Stimulated activated CD8-positive, alpha-beta memory T cell treated with anti-CD3 and anti-CD28 coated beads, Interleukin-15, amount 100 ng/mL, for 1 hour (primary cell): ENCODE measurements at places on chromosomes 1 and 21.

DNA sequence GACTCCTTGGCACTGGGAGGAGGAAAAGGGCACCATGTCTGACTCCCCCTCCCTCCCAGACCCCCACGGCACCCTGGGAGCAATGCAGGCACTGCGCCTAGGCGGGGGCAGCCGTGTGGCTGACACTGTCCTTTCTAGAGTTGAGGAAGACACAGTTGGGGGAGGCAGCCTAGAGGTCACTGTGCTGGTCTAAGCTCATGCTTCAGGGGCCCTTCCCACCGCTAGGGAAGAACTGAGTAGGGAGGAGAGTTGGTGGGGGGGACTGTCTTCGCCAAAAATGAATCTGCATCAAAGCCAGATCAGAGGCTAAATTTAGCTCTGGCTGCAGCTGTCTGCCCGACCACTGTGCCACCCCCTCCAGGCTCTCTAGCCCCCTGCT is 3.4 kb downstream of the SEMA6C start:
- DNase-seq = no peak

- DNase-seq = no peak
These were observed 45.1 kb downstream of the BTBD8 start for GRCh38 chr1:92125204-92125603.

GRCh38 chr1:84912726-84913554 is 19.9 kb upstream of the LPAR3 start:
- DNase-seq = no peak

DNA sequence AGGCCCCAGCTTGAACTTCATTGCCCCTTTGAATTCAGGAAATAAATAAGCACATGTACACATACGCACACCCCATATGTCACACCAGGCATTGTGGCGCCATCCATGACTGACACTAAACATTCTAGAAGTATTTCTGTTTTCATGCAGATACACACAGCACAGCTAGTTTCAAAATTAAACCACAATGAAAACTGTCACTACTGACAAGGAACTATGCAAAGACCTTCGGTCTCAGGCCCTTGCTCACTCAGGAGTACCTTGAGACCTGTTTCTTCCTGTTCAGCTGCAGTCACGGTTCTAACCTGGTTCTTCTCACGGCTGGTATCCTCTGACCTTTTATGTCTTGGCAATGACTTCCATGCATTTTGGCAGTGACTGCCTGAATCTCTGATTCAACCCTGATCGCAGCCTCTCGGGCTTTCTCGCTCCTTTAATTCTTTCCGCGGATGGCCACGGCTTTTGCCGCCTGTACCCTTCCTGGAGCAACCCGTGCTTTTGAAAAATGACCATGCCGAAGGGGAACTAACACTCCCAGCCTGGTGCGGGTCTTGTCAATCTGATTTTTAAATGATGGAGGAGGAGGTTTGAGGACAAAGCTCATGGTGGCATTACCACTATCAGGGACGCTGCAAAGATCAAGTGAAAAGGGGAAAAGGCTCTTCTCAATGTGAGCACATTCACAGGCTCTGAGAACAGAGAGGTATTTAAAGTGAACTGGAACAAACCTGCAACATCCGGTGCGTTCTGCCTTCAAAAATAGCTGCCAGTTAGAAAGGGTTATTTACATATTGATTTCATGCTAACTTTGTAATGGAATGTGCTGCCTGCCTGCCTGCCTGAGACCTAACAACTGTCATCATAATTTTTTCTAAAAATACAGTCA is 384.6 kb downstream of the RRAGC start:
- DNase-seq = no peak

GRCh38 chr1:181185461-181185860 is 97.0 kb downstream of the IER5 start:
- DNase-seq = no peak

DNA sequence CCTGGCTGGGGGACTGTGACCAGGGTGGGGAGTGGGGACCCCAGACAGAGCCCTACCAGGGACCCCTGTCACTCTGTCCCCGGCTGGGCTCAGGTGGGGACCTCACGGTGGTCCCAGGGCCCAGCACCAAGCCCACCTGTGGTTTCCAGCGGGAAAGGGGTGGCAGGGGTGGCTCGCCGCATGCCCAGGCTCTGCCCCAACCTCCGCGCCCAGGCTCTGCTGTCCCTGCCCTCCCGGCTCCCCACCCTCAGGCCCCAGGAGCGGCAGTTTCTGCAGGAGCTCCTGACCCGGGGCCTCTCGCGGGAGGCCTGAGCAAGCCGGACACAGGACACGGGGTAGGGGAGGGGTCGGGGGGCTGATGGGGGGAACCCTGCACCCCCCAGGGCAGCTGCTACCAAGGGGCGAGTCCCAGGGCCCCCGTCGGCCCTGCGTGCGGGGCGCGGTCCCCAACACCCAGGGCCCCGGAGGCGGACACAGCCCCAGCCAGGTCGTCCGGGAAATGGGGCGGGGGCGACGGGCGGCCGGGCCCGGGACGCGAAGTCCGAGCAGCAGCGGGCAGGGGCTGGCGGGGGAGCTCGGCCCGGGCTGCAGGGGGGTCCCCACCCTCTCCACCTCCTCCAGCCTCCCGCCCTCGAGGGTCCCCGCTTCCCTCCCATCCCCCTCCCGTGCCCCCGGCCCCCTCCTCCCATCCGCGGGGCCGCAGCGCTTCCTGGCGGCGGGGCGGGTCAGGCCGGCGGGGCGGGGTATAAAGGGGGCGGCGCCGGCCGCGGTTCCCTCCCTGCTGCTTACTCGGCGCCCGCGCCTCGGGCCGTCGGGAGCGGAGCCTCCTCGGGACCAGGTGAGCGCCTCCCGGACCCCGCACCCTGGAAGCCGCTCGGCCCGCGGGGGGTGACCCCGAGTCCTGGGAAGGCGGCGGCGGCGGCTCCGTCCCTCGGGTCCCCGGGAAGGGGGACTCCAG is at the start of gene COL6A2:
Gene COL6A2, plus strand, starts transcription at position 777 of the 958 bp plus-strand sequence.
- peak; percentile 11 for DNase-seq

GRCh38 chr1:234967121-234967520 is 161.5 kb downstream of the TOMM20 start:
- no peak for DNase-seq

- no peak for DNase-seq
These were observed 18.5 kb downstream of the CSF1 start for GRCh38 chr1:109929170-109929569.

- DNase-seq = no peak
These were observed 391.6 kb upstream of the VAMP3 start for GRCh38 chr1:7379441-7379971.

DNA sequence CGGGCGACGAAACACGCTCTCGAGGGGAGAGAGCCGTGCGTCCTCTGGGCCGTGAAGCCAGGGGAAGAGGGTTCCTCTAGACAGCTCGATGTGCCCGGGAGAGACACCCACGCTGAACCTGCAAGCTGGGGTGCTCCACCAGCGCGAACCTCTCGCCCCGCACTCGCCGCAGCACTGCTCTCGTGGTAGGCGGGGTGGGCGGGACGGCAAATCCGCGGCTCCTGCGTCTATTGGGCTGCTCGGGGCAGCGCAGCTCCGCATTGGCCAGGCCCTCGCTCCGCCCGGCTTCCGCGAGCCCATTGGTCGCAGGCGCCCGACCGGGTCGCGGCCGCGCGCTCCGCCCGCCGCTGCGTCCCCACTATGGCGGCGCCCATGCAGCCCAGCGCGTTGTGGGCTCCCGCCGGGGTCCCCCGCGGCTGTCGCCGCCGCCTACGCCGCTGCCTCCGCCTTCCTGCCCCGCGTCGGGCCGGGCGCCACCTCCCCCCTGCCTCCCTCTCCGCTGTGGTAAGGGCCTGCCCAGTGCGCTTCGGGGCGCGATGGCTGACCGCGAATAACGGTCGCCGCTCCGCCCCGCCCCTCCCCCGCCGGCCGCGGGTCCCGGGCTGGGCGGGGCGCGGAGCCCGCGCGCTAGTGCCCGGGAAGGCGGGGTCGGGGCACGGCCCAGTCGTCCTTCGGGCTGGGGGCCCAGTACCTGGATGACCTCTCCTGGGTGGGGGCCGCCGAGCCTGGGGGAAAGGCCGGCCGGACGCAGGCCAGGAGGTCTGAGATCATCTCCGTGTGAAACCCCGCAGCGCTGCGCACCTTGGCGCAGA is at the start of gene ST3GAL3:
Gene ST3GAL3, plus strand, starts transcription at position 347 of the 812 bp plus-strand sequence. CDS start 28,727 bp downstream, outside the sequence.
- DNase-seq = peak; percentile 71

DNA sequence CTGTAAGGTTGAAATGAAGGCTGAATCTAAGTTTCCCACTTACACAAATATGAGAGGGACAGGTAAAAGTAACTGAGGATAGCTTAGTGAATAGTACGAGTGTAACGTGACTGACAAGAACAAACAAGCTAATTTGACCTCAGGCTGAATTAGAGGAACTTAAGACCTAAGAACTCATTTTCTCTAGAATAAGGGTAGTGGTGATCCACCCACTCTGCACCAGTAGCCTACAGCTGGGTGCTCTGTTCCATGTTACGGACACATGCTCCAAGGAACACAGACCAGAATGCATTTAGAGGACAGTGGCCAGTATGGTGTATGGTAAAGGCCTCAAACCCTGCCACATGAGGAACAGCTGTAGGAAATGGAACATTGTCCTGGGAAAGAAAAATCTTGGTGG is 14.9 kb upstream of the TMEM9 start:
- DNase-seq = no peak

DNA sequence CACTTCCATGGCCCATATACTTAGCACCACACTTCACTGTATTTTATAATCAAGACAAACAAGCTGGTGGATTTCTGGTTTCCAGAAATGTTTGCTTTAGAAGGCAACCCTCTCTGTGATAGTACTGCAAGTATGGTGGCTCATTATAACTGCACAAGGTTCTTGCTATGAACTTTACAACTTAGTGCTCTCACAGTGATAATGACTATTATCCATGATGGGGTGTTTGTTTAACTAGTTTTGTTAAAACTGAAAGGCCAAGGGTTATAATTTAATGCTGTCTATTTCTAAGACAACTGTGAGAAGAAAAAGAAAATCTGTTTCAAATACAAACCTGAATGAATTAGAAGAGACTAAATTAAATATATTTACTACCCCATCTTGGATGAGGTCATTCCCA is 903.2 kb downstream of the ADGRL2 start:
- DNase-seq = no peak

GRCh38 chr1:92990828-92991227 is 29.6 kb upstream of the DIPK1A start:
- DNase-seq = no peak

DNA sequence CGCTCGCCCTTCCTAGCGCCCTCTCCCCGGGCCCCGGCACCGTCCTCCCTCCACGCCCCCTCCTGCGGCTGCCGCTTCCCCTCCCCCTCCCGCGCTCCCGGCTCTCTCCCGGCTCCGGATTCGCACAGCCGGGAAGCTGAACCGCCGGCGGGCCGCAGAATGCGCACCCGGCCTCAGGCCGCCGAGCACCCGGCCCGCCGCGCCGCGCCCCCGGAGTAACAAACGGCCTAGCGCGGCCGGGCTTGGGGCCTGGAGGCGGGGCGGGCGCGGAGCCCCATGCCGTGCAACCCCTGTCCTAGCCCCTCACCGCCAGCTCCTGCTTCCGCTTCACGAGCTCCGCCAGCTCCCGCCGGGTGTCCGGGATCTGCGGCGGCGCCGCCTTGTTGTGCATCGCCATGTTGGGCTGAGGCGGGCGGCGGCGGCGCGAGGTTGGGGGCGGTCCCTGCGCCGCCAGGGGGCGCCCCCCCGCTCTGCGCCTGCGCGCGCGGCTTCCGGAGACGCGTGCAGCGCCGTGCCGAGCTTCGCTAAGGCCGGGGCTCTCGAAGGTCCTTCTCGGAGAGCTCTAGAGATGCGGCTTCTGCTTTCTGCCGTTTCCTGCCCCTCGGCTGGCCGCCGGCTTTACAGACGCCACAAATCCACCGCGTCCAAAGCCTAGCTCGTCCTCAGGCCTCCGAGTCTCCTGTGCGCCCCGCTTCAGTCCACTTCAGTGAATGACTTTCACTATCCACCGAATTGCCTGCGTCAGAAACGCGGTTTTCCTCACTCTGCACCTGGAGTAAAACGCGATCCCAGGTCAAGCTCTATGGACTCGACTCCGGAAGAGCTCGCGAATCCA is at the start of gene MEAF6:
Gene MEAF6, minus strand, starts transcription at position 417 of the 835 bp plus-strand sequence. Its CDS starts 20 bp downstream, at position 397.
- DNase-seq = peak; percentile 52

GRCh38 chr1:9426291-9426711 is 113.0 kb upstream of the SLC25A33 start:
- DNase-seq = peak; percentile 53

DNA sequence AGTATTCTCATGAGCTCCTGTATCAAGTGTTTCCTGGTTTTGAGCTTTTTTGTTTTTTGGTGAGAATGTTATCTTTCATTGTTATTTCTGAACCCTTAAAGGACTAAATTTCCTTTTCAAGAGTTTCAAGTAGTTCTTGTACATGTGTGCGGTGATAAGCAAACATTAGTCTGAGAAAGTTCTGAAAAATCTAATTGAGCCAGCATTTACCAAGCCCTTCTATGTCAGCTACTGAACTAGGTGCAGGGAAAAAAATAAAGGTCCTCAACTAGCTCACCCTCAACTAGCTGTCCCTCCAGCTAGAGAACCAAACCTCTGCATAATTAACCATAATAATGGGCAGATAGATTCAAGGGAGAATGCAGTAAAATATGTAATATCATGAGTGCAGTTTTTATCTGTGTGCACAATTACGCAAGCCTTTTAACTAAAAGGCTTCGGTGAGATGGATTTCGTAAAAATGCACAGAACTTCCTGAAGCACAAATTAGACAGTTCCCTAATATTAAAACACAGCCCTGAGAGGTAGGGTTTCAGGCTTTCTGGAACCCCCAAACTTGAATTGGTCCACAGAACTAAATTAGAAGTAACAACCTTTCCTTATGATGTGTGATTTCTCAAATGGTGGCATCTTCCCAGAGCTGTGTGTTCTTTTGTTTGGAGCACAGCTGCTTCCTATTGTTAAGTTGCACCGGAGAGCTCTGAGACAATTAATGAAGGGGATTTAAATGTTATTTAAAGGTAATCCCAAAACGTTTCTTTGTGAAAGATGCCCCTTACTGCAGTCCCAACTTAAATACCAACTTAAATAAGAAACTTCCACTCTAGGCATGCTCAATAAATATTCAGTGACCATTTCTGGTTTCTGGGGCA is 165.8 kb downstream of the NFIA start:
- no peak for DNase-seq

DNA sequence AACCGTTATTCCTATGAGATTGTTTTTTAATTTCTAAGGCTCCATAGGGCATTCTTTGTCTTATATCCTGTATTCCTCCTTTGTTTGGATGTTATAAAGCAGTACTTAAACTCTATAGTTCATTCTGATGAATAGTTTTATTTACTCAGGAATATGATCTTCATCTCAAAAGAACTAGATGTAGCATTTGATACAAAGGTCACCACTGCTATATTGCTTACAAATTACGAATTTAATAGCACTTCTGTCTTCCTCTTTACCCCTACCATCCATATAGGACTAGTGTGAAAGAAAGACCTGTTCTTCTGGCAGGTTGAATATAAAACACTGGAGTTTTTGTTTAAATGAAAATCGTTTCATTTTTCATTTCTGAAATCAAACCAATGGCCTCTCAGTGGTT is 468.1 kb upstream of the CXADR start:
- DNase-seq = no peak

DNA sequence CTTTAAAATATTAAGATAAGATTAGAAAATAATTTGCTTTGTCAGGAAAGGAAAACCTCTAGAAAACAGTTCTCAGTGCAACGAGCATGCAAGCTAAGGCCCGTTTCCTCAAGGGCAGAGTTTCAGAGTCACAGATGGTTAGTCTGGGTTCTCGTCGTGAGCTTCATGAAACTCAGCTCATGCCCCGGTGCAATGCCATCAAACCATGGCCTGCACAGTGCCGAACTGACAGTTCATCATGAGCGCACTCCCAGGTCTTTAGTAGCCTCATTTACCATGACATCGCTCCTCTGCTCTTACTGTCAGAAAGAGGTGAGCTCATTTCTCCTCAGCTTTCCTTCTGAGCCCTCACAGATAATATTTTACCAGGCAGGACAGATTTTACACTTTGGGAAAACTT is 319.2 kb downstream of the NTNG1 start:
- no peak for DNase-seq

- no peak for DNase-seq
These were observed 18.9 kb downstream of the SHISAL2A start for GRCh38 chr1:52651904-52652303.
